ENCODE measurements at places on chromosomes 11 and 22. TPM values are rescaled to one million over a fixed set of nuclear protein-coding genes. Genes with fewer than 3 reads are reported as not detected.
A peak's percentile ranks its signal among the peaks of the same experiment; 100 is the strongest.

GRCh38 chr11:102316346-102316904 is 859 bp upstream of the BIRC3 start:
- no peak for DNase-seq

DNA sequence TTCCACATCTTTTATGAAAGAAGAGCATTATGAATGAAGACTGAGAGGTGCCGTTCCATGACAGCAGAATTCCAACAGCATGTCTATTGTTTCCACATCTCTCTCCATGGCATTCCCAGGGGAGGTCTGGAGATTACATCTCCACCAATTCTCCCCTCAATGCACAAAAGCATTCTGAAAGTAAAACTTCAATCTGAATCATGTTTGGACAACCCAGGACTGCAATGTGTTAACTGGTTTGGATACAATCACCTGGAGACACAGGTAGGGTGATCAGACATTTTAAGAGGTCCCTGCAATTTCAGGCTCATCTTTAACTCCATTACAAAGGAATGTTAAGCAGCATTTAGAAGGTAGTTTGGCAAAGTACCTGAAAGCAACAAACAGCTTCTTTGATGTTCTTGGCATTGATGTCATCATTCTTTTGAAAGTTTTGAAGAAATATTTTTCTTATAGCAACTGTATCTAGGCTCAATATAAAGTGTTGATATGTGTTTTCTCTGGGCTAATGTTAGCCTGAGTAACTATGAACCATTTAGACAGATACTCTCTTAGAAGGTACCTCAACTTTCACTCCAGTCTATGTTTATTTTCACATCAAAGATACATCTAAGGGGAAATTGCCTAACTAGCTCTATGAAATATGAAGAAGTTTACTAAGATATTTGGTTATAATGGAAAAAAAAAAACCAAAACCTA is 181.4 kb upstream of the MTMR2 start:
- DNase-seq: no peak

DNA sequence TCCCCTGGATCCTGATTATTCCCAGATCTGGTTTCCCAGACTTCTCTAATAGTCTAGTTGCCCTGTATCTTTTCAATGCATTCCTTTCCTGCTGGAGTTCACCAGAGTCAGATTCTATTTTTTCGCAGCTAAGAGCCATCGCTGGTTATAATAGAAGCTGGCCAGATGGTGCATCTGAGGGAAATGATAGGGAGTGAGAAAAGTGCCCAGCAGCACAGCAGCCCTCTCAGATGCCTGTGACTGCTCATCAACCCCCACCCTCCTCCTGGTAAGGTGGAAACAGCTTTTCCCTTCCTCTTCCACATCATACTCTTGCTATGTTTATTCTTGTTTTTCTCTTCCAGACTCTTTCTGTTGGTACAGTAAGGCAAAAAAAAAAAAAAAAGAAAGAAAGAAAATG is 12.8 kb downstream of the OR8A1 start:
- no peak for DNase-seq

- no peak for DNase-seq
Observed at GRCh38 chr11:119351232-119351631, 4.7 kb upstream of the MFRP start.

DNA sequence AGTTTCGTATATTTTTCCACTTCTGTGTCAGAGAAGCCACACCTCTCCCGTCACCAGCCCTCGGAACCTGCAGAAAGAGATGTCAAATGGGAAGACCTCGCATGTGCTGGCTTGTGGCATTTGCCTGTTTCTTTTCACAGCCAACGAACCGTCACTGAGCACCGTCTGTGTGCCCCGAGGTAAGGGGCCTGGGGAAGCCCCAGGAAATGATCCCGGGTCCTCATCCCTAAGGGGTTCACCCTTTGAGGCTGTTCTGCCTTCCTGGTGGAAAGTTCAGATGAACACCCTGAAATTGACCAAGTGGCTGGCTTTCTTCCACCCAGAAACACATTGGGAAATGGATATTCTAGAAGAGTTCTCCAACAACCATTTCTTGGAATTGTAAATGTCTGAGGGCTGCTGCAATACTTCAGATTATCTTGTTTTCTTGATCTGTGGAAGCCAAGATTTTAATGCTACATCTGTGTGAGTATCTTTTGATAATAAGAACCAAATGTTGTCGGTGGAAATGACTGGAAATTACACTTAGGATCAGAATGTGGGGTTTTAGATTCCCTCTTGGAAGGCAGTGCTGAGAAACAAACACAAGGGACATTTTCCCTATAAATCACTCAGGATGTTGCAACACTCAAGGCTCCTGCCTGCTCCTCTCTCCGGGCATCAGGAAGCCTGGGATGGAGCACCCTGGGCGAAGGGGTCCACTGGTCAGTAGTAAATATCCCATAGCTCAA is 37.6 kb downstream of the RIBC2 start:
- peak; percentile 99 for DNase-seq

DNA sequence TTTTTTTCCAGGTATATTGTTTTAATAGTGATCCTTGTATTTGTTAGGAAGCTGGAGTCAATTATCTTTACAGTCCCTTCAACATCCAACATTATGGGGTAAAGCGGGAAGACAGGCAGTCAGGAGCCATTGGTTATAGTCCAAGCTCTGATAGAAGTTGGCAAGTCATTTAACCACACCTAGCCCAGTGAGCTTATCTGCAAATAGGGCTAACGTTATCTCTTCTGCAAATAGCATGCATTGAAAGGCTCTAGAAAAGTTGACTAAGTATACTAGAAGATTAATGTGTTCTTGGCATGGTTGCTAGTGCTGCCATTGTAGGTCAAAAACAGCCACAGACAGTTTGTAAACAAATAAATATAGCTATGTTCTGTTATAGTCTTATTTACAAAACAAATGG is 520.7 kb downstream of the OPCML start:
- no peak for DNase-seq

DNA sequence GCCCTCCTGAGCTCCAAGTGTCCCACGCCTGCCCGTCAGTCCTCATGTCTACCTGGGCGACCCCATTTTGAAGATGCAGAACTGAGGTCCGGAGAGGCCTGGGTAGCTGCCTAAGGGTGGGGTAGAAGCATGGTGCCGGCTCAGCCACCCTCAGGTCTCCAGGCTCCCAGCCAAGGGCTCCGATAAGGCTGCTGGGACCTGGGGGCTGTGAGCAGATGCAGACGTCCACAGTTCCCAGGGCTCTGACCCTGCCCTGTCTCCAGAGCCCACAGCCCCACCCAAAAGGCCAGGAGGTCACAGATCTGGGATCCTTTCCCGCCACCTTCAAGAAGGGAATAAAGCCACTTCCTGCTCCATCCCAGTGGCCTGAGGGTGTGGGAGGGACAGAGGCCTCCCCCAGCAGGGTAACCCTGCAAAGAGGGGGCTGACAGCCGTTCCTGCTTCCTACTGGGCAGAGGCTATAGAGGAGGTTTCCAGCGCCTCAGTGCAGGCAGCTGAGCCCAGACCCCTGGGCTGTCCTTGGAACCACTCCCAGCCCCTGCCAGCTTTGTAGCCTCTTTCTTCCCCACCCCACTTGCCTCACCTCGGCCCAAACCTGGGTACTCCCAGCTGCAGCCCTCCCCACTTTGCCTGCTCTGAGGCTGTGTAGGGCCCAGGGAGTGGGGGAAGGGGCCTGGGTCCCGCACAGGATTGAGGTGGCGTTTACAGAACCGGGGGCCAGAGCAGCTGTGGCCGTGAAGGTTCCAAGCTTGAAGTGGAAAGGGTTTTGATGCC is 85.5 kb downstream of the CDKN1C start:
- peak; percentile 80 for DNase-seq

- DNase-seq: no peak
Observed at GRCh38 chr11:80937842-80938241, 1497.0 kb upstream of the TENM4 start.

DNA sequence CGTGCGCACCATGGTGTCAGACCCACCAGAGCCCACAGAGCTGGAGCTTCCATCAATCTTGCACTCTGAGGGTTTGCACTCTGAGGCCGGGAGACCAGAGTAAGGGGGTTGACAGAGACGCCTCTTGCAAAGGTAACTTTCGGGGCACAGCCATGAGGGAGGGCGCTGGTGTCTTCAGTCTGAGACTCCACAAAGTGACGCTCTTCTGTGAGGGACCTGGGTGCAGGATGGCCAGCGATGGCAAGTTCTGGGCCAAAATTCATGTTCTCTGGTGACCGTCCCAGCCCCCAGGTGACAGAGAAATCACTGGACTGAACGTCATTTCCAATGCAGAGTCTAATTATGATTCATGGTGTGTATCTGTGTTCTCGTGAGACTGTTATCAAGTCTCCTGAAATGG is 1395.2 kb downstream of the TBC1D22A start:
- DNase-seq: no peak

GRCh38 chr11:110755941-110756340 is 43.7 kb upstream of the ARHGAP20 start:
- DNase-seq: peak; percentile 65

DNA sequence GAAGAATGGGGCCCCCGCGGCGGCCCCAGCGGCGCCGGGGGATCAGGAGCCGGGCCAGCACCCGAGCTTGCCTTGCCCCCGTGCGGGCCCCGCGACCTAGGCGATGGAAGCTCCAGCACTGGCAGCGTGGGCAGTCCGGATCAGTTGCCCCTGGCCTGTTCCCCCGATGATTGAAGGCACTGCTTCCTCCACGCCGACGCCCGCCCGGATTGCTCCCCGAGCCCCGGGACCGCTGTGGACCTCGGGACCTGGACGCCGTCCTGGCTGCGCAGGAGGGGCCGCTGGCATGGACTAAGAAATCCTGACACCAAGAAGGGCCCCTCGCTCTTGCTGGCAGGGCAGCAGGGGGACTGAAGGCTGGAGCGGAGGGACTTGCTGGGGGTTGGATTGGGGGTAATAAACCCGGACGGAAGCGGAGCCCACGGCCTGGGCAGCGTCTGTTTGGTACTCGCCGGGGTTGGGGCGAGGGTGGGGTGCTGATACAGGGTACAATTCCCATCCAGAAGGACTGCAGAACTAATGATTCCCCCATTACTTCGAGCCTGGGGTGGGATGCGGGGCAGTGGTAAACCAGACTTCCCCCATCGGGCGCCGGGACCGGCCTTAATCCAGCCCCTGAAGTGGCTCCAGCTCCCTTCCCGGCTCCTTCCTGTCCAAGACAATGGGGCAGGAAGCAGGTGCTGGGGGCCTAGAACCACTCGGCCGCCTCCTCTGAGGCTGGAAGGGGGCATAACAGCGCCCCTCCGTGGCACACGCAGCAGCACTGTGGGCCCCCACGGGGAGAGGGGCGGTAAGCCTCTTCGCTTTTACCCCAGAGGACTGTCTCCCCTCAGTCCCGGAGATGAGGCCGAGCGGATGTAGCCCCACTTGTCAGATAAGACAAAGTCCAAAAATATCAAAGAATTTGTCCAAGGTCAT is 1.0 kb downstream of the CCDC85B start:
- DNase-seq: no peak

DNA sequence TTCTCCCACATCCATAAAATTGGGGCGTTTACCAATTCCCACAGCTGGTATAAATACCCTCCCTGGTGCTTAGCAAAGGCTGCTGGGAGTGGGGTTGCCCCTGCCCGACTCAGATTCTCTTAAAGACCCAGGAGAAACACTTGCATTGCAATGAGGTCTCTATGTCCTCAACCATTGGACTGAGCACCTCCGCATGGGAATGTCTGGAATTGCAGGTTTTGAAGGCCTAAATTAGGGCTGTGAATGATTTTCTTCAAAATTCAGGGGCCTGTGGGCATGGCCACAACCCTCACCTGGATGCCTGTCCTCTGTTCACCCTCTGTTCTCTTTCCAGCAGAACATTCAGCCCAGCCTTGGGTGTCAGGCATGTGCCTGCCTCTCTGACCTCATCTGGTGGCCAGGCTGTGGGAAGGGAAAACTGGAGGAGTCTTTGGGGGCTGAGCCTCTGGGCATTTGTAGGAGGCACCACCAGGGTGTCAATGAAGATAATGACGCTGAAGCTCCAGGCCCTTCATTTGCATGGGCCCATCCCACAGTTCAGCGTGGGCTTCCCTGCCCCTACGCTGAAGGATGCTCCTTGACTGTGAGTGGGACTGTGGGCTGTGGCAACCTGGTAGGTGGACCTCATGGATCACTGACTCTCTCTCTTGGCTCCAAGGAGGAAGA is 52.7 kb upstream of the MYEOV start:
- DNase-seq: no peak

GRCh38 chr11:75558939-75559843 is 2.9 kb upstream of the SERPINH1 start:
- DNase-seq: peak; percentile 95

DNA sequence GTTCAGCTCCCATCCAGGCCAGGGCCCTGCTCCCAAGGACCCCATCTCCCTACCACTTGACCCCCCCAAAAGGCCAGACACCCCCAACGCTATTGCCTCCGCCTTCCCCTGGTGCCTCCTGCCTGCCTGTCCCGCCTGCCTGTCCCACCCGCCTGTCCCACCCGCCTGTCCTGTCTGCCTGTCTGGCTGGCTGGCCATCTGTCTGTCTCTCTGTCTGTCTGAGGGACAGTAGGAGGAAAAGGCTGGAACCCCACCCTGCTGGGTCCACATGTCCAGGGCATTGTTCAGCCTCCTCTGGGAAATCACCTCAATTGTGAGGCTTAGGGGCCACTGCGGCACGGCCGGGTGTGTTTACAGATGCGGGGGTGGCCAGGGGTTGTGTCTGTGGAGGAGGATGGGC is 25.3 kb upstream of the CBX7 start:
- DNase-seq: no peak

GRCh38 chr11:23023319-23023718 is 163.0 kb upstream of the CCDC179 start:
- DNase-seq: no peak

GRCh38 chr22:25069758-25070481 is 117.4 kb downstream of the KIAA1671 start:
- no peak for DNase-seq

GRCh38 chr11:109362059-109362458 is 59.9 kb upstream of the C11orf87 start:
- no peak for DNase-seq

- peak; percentile 39 for DNase-seq
Observed at GRCh38 chr22:41094041-41094593, 1.7 kb downstream of the EP300 start.

GRCh38 chr11:124622531-124623451 is at the start of gene TBRG1:
TBRG1 (plus strand) TSS chr11:124622864; CDS start chr11:124623084, 220 bp downstream.
- DNase-seq: peak; percentile 93

GRCh38 chr11:44454666-44455065 is 110.8 kb upstream of the CD82 start:
- no peak for DNase-seq

- DNase-seq: peak; percentile 68
Observed at GRCh38 chr11:36492724-36493304, 17.3 kb downstream of the TRAF6 start.

GRCh38 chr11:33016654-33017053 is 976 bp downstream of the DEPDC7 start:
- DNase-seq: peak; percentile 47

GRCh38 chr11:75337195-75337654 is 14.2 kb downstream of the ARRB1 start:
- peak; percentile 59 for DNase-seq

GRCh38 chr22:17159504-17159951 is 451 bp upstream of the HDHD5 start:
- peak; percentile 38 for DNase-seq

GRCh38 chr11:110601936-110602335 is 110.3 kb downstream of the ARHGAP20 start:
- DNase-seq: no peak

GPHA2 gene
- not detected for total RNA-seq

C11orf42 gene
- under 0.01 TPM for total RNA-seq

GDPD4 gene
- 0.64 TPM for total RNA-seq

SEC14L3 gene
- total RNA-seq: not detected

B3GAT1 gene
- not detected for total RNA-seq

TRIM49D2 gene
- total RNA-seq: not detected

RRP7A gene
- 24.5 TPM for total RNA-seq

ACAT1 gene
- 75.1 TPM for total RNA-seq

MRGPRF gene
- 61.3 TPM for total RNA-seq

OR8D1 gene
- total RNA-seq: 0.32 TPM

PLAAT4 gene
- 5.8 TPM for total RNA-seq

WT1 gene
- 16.4 TPM for total RNA-seq

MMP7 gene
- 2.6 TPM for total RNA-seq

GNAZ gene
- 1.3 TPM for total RNA-seq

NUP98 gene
- 136 TPM for total RNA-seq

Data from fibroblast of villous mesenchyme (primary cell).